ENCODE measurements at places on chromosomes 1 and 21.

GRCh38 chr1:27884006-27884954, 11.9 kb downstream of the THEMIS2 start:
- no peak for DNase-seq

GRCh38 chr1:229196404-229197264, 74.3 kb upstream of the RAB4A start:
- DNase-seq: no peak

DNA sequence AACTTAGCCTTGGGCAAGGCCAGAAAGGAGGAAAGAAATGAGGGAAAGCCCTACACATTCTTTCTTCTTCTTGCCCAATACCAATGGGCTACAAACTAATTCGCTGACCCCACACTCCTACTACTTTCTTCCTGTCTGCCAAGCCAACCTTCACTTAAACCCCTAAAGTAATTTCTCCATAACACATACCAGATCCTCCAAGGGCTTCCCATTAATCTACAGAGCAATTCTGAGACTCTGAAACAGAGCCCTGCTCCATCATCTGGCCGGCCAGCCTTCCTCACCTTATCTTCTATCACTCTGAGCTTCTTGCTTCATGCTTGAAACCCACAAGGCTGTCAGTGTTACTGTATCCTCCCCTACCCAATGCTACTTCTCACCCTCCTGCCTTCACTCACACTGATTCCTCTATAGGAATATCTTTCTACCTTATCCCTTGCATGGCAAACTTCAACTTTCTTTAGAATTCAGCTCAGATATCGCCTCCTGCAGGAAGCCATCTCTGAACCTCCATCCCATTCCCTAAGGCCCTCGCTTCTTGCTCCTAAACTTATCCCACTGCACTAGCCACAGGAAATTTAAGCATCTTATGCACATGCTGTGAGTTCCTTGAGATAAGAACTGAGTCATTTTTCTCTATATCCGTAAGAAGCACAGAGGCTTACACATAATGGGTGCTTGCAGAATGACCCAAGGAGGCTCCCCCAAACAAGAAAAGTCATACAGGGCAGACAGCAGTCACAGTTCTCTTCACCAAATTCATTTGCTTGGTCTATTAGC, 81.9 kb downstream of the JAK1 start:
- no peak for DNase-seq

DNA sequence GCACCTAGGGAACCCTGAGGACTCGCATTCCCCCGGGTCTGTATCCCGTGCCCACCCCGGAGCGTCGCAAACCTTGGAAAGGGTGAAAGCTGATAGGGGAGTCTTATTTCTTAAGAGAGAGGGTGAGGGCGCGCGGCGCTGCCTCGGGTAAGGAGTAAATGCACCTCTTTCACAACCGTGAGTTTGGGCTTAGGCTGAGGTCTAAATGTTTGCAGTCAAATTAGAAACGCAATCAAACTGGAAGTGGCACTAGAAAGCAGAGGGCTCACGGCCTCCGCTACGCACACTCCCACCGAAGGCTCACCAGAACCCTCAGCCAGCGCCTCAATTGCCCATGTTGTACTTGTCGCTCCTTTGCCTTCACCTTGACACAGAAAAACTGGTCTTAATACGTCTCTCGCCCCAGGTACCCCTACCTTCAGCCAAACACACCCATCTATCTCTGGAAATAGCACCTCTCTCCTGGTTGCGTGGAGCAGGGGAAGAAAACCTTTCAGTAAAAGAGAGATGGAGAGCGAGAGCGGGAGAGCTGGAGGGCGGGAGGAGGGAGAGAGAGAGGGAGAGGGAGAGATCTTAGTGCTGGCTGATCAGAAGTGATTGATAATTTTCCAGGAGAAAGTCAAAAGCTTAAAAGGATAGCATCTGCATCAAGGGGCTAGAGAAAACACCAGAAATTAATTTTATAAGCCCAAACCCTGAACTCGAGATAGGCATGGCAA, 1.7 kb upstream of the HLX start:
- no peak for DNase-seq

GRCh38 chr1:37995751-37996345, 6.0 kb upstream of the SF3A3 start:
- DNase-seq: no peak

- no peak for DNase-seq
Observed at GRCh38 chr1:47003896-47004403, 19.5 kb upstream of the CYP4X1 start.

- no peak for DNase-seq
Observed at GRCh38 chr1:109279615-109280278, 3.2 kb downstream of the PSRC1 start.

GRCh38 chr1:43781574-43781973, 74.2 kb downstream of the ST3GAL3 start:
- DNase-seq: no peak

- no peak for DNase-seq
Observed at GRCh38 chr1:4633346-4633745, 21.1 kb upstream of the AJAP1 start.

GRCh38 chr1:111192074-111192473, 8.4 kb downstream of the DENND2D start:
- no peak for DNase-seq

DNA sequence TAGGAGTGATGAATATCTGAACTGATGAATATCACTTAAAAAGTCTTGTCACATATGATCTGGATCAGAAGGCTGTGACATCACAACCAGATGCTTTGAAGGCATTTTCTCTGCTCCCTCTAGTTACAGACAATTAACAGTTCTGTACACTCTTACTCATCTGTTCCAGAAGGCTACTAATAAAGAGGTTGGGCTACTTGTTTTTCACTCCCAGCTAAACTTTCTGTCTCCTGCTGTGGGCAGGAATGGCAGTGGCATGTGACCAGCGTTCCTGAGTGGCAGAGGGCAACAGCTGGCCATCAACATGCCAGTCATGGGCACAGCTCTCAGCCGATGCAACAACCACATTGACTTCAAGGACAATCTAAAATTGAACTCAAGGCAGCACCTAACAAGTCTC, 66.7 kb downstream of the SLC45A1 start:
- DNase-seq: no peak

DNA sequence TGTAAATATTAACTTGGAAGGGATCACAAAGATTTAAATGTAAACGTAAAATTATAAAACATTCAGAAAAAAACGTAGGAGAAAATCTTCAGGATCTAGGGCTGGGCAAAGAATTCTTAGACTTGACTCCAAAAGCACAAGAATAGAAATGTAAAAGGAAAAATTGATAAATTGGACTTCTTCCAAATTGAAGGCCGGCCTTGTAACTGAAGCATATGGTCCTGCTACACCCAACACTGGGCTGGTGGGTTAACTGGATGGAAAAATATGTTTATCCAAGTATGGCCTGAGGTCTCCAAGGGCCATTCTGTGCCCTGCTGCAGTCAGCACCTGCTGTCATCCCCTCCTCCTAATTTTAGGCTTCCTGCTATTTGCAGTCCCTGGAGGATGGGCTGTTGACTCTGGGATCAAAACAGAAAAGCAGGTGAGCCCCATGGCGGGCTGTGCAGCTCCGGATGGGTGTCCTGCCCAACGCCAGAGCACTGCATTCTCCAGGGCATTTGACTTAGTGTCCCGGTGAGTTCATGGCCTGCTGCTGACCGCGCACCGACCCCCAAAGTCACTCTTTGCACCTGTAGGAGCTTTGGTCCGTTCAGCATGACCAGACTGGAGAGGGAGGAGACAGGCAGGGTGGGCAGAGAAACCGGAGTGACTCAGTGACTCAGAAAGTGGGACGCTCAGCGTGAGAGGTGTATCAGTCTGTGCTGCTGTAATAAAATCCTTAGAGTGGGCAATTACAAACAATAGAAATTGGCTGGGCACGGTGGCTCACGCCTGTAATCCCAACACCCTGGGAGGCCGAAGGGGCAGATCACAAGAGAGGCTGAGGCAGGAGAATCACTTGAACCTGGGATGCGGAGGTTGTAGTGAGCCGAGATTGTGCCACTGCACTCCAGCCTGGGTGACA, 6.1 kb upstream of the AIRE start:
- DNase-seq: no peak

DNA sequence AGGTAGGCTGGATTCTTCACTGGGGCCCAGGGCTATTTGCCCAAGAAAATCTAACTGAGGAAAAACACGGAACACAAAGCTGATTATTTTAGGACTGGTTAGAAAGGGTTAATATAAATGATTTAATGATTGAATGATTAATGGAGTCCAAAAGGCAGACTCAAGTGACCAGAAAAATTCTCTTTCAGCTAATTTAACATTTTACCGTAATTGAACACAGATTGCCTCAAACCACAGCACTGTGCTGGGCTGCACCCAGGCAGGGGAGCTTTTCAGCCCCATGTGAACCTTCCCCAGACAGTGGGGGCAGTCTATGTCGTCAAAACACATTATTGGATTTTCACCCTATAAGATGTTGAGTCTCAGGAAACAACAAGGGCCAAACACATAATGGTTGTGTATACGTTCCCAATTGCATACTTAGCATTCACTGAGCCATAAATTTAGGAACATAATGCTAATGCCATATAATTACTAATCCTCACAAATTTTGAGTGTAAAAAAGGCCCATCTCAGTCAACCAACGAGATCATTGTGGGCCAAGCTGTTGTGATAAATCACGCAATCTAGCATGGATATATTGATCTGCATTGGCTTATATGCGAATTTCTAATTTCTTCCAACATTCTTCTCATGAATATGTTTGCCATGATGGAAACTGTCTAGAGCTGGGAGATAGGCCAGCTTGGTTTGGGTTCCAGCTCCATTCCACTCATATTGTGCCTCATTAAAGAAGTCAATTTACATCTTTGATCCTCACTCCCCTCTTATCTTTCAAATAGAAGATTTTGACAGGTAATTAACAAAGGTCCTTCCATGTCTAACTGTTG, 27.7 kb downstream of the DSCAM start:
- DNase-seq: no peak

GRCh38 chr1:229363723-229364122, 20.9 kb upstream of the CCSAP start:
- no peak for DNase-seq

- DNase-seq: no peak
Observed at GRCh38 chr1:180691322-180691913, 59.6 kb downstream of the XPR1 start.

- no peak for DNase-seq
Observed at GRCh38 chr1:5223206-5223605, 568.8 kb downstream of the AJAP1 start.

GRCh38 chr1:216184126-216184680, 239.0 kb downstream of the USH2A start:
- no peak for DNase-seq

DNA sequence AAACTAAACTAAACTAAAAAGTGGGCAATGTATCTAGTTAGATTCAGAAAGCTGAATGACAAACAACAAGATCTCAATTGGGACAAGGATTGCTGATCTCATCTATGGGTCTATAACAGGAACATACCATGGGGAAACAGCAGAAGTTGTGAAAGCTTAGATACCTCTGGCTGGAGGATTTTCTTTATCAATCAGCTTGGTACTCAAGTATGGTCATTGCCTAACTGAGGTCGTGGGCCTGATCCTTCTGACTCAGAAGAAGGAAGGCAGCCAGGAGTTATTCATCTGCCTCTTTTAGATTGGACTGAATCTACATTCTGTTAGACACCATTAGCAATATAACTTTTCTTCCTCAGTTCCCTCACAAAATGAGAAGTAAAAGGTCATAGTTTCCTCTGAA, 39.7 kb downstream of the DNTTIP2 start:
- DNase-seq: no peak

DNA sequence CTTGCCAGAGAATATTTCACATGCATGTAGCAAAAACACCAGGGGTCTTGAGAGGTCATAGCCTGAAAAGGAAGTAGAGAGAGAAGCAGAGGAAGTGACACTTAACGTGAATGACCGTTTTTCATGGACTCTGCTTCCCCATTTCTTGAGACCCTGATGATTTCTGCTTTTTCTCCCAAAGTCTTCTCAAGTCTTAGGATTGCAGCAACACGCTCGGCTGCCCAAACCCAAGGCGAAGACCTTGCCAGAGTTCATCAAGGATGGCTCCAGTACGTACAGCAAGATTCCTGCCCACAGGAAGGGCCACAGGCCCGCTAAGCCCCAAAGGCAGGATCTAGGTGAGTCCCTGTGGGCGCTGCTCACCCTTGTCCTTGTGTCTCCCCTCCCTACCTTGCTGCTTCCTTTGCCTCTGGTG, 12.8 kb downstream of the THEMIS2 start:
- DNase-seq: no peak

Measured in hypothalamus (tissue), 51 donors.